ENCODE measurements at places on chromosomes 11 and 22.

DNA sequence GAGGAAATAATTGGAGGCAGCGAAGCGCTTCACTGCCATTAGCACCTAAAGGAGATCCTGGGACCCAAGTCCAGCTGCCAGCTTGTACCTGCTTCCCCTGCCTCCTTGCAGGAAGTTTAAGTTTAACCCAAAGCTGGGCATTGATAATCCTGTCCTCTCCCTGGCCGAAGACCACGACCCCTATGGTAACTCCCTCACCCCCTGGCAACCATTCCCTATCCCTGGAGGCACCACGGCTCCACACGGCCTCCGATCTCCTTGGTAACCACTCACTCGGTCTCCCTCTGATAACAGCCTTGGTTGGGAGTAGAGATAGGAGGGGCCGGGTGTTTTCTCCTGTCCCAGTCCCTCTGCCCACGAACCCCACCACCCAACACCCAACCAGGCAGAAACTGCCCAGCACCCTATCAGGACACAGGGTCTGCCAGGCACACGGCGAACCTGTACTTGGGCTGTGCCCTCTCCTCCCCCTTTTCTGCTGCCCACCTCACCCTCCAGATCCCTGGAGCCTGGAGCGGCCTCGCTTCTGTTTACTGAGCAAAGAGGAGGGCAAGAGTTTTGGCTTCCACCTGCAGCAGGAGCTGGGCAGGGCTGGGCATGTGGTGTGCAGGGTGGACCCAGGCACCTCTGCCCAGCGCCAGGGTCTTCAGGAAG is 833 bp downstream of the NHERF4 start:
- DNase-seq: no peak

GRCh38 chr11:12417691-12418611 is 40.6 kb downstream of the PARVA start:
- DNase-seq: no peak

DNA sequence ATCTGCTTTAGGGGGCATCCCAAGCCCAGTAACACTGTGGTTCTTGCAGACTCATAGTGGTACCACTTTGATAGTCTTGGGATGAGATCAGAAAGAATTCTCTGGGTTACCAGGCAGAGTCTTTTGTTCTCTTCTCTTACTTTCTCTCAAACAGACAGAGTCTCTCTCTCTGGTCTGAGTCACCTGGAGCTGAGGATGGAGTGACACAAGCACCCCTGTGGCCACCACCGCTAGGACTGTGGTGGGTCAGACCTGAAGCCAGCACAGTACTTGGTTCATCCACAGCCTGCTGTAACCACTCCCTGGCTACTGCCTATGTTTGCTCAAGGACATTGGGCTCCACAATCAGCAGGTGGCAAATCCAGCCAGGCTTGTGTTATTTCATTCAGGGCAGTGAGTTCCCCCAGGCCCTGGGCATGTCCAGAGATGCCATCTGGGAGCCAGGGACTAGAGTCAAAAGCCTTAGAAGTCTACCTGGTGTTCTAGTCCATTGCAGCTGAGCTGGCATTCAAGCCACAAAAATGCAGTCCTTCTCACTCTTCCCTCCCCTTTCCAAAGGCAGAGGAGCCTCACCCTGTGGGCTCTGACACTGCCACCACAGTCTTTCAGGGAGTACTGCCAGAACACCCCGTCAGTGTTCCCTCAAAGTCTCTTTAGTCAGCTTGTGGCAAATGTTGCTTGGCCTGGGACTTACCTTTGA is 29.9 kb downstream of the ENDOD1 start:
- DNase-seq: no peak

- no peak for DNase-seq
Observed at GRCh38 chr11:126329644-126330211, 25.8 kb upstream of the ST3GAL4 start.

GRCh38 chr22:48751539-48752437 is 1075.9 kb downstream of the BRD1 start:
- no peak for DNase-seq

GRCh38 chr11:76664578-76665061 is 5.9 kb downstream of the LRRC32 start:
- peak; percentile 53 for DNase-seq

GRCh38 chr22:36253523-36254490 is 874 bp downstream of the APOL1 start:
- peak; percentile 57 for DNase-seq

DNA sequence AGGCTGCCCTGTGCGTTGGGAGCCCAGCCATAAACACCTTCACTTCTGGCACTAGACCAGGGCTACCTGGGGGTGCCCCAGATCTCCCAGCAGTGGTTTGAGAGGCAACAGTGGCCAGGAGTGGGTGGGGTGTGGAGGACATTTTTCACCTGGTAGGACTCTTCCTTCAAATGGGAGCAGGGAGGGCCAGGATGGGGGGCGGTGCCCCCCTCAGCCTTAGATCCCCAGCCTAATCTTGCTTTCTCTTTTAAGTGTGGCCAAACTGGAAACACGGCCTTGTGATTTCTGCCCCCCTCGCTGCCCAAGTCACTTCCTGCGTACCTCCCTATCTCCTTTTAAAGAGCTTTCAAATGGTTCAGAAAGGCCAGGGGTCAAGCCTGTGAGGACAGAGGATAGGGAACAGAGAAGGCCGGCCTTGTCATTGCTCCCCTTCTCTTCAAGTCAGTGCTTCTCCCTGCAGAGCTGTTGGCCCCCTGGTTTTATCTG is 800 bp downstream of the KCNJ5 start:
- DNase-seq: no peak

- no peak for DNase-seq
Observed at GRCh38 chr11:124551189-124551588, 7.7 kb upstream of the OR8B12 start.

GRCh38 chr11:130063451-130063850 is 6.2 kb upstream of the APLP2 start:
- no peak for DNase-seq

GRCh38 chr11:20634044-20634443 is 34.6 kb downstream of the SLC6A5 start:
- DNase-seq: no peak

DNA sequence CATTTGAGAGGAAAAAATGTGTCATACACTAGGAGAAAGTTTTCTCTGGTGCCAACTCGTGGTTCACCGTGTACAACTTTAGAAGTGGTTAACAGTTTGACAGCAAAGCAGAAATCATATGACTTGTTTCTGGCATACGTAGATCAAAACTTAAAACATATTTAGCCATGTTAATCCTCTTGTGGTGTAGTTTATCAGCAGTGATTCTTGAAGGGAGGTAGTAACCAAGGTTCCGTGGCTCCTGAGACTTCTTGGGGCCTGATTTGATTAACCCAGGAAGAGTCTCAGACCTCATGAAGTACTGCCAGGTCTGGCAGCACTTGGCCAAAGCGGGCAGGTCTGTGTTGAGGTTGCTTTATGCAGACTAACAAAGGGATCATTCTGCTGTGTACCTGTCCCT is 40.5 kb downstream of the SREBF2 start:
- no peak for DNase-seq

GRCh38 chr11:70805243-70805642 is 406.9 kb downstream of the CTTN start:
- no peak for DNase-seq

DNA sequence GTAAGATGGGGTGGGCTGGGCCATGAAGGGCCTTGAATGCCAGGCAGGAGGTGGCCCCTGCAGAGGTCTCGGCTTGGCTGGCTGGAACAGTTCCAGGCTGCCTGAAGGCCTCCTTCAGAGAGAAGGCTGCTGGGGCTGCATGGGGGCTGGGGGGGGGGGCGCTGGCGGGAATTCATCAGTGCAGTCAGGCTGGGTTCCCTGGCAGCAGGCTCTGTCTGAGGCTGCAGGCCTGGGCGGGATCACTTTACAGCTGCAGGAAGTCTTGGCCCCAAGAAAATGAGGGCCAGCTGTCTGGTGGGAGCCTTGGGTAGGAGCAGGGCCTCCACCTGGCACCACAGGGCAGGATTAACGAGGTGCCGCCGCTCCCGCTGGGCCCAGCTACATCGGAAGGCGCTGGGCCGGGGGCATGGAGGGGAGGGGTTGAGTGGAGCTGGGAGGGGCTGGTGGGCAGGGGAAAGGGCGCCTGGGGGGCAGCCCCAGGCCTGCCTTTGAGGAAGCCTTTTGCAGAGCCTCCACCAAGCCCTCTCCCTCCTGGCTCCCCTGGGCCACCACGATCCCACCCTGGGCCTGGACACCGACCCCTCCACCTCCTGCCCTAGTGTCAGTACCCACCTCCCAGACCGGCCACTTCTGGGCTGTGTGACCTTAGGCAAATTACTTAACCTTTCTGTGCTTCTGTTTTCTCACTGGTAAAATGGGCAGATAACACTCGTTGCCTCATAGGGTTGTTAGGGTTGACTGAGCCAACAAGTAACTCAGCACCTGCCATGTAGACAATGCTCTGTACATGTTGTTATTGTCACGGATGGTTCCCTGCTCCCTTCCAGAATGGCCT is 31.0 kb upstream of the HMOX1 start:
- DNase-seq: peak; percentile 84

- DNase-seq: no peak
Observed at GRCh38 chr11:114178656-114179055, 117.5 kb upstream of the NNMT start.

GRCh38 chr11:134783234-134783633 is 371.2 kb upstream of the B3GAT1 start:
- no peak for DNase-seq

DNA sequence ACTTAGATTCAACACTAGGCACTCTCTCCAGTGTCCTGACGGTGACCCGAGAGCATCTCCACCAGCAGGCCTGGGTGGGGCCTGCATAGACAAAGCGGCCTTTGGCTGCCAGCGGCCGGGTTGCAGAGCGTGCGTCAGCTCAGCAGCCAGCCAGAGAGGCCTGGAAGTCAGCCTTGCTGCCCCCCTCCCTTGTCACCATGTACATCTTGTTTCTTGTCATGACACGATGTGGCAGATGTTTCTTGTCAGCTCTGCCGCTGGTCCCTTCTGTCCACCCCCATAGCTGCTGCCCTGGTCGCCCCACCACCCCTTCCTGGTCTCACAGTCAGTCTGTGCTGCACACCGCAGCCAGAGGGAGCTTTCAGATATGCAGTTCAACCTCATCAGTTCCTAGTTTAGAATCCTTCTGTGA is 33.1 kb upstream of the CBX7 start:
- DNase-seq: no peak

- DNase-seq: no peak
Observed at GRCh38 chr22:39651053-39651996, 80.8 kb downstream of the CACNA1I start.

- DNase-seq: no peak
Observed at GRCh38 chr11:96332126-96332771, 10.7 kb downstream of the MAML2 start.

GRCh38 chr22:47574556-47574955 is 812.1 kb downstream of the TBC1D22A start:
- DNase-seq: peak; percentile 55

DNA sequence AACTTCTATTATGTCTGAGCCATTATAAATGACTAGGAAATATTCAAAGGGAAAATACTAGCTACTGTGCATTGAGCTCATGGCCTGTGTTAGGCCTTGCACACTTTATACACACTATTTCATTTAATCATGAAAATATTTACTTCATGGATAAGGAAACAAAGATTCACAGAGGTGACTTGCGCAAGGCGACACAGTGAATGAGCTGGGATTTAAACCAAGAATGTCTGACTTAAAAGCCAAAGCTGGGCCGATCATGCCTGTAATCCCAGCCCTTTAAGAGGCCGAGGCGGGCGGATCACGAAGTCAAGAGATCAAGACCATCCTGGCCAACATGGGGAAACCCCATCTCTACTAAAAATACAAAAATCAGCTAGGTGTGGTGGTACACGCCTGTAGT is 231.5 kb downstream of the MIAT start:
- no peak for DNase-seq

GRCh38 chr22:40955571-40955970 is 4.4 kb downstream of the RBX1 start:
- DNase-seq: no peak

DNA sequence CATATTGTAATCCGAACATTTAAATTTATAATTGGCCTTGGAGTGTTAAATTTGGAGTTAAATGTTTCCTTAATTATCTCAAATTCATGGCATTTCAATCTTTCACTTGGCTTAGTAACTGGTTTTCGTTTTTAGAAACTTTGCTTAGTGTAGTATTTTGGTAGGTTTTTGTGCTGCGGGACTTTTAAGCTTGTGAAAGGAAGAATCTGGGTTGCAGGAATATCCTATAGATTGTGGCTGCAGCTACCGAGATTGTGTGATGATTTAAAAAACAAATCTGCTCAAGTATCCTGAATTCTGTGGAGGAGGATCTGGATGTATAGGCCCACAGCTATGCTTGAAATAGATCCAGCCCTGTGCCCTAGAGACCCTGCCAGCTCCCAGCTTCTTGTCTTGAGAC is 27.1 kb downstream of the OSBP2 start:
- DNase-seq: no peak

DNA sequence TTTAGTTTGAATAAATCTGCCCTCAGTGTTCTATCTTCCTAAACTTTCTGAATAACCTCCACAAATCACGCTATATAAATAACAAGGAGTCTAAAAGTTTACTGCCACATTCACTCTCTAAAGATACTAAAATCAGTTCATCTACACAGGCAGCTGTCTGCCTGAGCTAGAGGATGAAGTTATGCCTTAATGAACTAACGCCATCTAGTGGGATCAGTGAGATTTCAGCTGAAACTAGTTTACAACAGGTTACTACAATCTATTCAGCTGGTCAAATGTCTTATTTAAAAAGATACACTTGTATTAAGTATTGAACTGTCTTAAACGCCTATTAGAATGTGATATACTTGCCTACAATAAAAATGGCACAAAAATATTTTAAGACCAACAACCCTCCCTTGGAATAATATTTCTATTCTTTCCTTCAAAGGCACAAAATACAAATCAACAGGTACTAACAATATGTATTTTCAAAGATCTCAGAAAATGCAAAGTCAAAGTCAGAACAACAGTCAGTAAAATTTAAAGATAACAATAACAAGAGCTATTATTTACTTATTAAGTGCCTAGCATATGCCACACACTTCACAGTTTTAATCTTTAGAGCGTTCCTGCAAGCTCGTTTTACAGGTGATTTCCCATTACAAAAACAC is 84.1 kb downstream of the LARGE2 start:
- no peak for DNase-seq

DNA sequence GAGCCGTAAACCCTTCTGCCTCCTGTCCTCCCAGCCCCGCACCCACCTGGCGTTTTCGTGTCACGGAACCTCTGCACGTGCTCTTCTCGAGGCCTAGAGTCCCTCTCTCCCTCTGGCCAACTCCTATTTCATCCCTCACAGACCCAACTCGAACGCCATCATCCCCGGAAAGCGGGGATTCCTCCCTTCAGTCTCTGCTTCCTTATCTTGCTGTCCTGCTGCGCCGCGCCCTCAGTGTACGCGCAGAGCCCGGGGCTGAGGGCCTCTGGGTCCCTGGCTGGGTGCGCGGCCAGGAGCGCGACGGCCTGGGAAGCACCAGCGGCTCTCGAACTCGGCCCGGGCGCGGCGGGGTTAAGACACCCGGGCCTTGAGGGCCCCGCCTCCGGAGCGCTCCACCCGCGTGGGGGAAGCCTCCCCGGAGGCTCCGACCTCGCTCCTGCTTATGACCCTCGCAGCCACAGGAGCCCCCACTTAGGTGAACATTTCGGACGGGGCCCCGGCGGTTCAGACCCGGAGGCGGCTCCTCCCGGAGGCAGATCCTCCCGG is 398 bp upstream of the ATG16L2 start:
- peak; percentile 93 for DNase-seq

GRCh38 chr11:61695917-61696316 is 15.7 kb downstream of the DAGLA start:
- DNase-seq: no peak

GRCh38 chr11:93613231-93613831 is 48.2 kb upstream of the CEP295 start:
- no peak for DNase-seq
